ENCODE measurements at places on chromosomes 2 and 18. TPM values are rescaled to one million over a fixed set of nuclear protein-coding genes. Genes with fewer than 3 reads are reported as not detected.

DNA sequence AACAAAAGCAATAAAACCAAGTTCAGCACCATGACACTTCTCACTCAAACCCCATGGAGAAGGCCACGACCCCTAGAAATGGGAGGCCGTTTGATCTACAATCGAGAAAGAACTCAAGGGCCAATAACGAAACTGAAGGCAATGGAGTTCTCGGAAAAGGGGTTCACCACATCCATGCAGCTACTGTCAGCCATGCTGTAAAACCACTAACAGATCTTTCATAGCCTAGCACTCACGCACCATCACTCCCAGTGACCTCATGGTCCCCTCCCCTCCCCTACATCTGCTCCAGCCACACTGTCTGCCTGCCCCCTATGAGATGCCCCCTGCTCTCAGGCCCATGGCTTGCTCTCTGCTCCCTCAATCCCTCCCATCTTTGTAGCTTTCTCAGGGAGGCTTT lies 135.3 kb downstream of the TMEM163 start:
- H3K4me3 ChIP-seq: peak overlapping the region; percentile 50
- H3K36me3 ChIP-seq: peaks cover 14% of the 10 kb centered on the region
- H3K4me1 ChIP-seq: peaks cover 55% of the 10 kb centered on the region
- H3K27ac ChIP-seq: peak overlapping the region; percentile 98
- peak; percentile 85 for DNase-seq
- no peaks in the 10 kb centered on the region for H3K27me3 ChIP-seq

Gene CCBE1
- 0.12 TPM for total RNA-seq

- H3K36me3 ChIP-seq: peaks cover 54% of the 10 kb centered on the region
- no peaks in the 10 kb centered on the region for H3K4me1 ChIP-seq
- no peak overlapping the region for H3K27ac ChIP-seq
- H3K4me3 ChIP-seq: no peak overlapping the region
- H3K27me3 ChIP-seq: no peaks in the 10 kb centered on the region
- DNase-seq: no peak
Measured at GRCh38 chr2:39741871-39742270, 37.2 kb downstream of the THUMPD2 start.

DNA sequence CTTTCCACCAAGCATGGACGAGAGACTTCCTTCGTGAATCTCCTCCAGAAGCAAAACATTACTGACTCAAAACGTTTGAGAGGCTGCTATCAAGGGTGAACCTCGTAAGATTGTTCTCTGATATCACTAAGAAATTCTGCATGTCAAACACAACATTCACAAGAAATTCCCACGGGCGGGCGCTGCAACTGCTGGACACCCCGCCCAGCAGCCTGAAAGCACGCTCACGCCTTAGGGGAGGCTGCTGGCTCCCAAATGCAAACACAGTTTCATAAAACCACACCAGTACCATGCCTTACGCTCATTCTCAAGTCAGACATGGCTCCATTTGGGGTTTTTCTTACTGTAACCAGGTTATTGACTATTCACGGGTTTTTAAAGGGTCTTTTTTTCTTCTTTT lies 39.0 kb downstream of the MBP start:
- DNase-seq: no peak
- H3K27ac ChIP-seq: no peak overlapping the region
- H3K4me1 ChIP-seq: peaks cover 68% of the 10 kb centered on the region
- no peaks in the 10 kb centered on the region for H3K27me3 ChIP-seq
- peaks cover 52% of the 10 kb centered on the region for H3K36me3 ChIP-seq

Gene MC2R
- total RNA-seq: not detected

Gene FOXI3
- total RNA-seq: not detected

- H3K36me3 ChIP-seq: no peaks in the 10 kb centered on the region
- H3K27me3 ChIP-seq: no peaks in the 10 kb centered on the region
Measured at GRCh38 chr2:188848887-188849435, 125.2 kb upstream of the COL3A1 start.

DNA sequence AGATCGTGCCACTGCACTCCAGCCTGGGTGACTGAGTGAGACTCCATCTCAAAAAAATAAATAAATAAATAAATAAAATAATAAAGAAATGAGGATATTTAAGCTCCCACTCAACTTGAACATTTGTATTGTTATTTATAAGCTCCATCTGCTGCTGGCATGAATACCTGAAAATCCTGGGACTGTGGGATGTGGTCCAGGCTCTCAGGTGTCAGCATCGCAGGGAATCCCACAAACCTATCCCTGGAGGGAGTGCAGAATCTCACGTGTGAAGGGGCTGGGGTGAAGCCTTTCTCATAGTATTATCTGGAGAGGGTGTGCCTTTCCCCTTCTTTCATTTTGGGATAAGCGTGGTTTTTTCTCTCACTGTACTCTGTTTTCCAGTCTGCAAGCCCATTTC lies 47.4 kb upstream of the POLE4 start:
- no peaks in the 10 kb centered on the region for H3K36me3 ChIP-seq
- DNase-seq: no peak
- no peak overlapping the region for H3K4me3 ChIP-seq
- peaks cover 73% of the 10 kb centered on the region for H3K27me3 ChIP-seq
- no peak overlapping the region for H3K27ac ChIP-seq

- no peaks in the 10 kb centered on the region for H3K4me1 ChIP-seq
- no peaks in the 10 kb centered on the region for H3K36me3 ChIP-seq
- peaks cover 17% of the 10 kb centered on the region for H3K27me3 ChIP-seq
Measured at GRCh38 chr2:134079373-134079772, 174.5 kb upstream of the MGAT5 start.
